ENCODE measurements at places on chromosomes 12 and 14. TPM values are rescaled to one million over a fixed set of nuclear protein-coding genes. Genes with fewer than 3 reads are reported as not detected.

Gene TNS2
- 61.1 TPM for total RNA-seq

Gene CERS5
- 77.0 TPM for total RNA-seq

Gene KLRC2
- total RNA-seq = not detected

Gene UNC79
- 0.33 TPM for total RNA-seq

Gene RCOR1
- 16.7 TPM for total RNA-seq

Gene PLBD1
- total RNA-seq = 0.86 TPM

Gene RBM19
- total RNA-seq = 15.6 TPM

Gene PPP1R1A
- not detected for total RNA-seq

Gene KRT72
- not detected for total RNA-seq

Gene TMCC3
- total RNA-seq = 0.53 TPM

Gene PRKAB1
- total RNA-seq = 12.5 TPM

Gene SOS2
- 20.1 TPM for total RNA-seq

Gene RNFT2
- 6.6 TPM for total RNA-seq

Gene MYBPC1
- total RNA-seq = not detected

Gene CCDC177
- total RNA-seq = not detected

Gene TAMALIN
- 2.7 TPM for total RNA-seq

Gene HOXC13
- not detected for total RNA-seq

Gene AKAP5
- 0.20 TPM for total RNA-seq

Gene PRB2
- total RNA-seq = not detected

Gene SLC22A17
- 31.1 TPM for total RNA-seq

Gene KIF26A
- total RNA-seq = under 0.01 TPM

Gene GDF3
- not detected for total RNA-seq

Gene OR4N2
- not detected for total RNA-seq

Gene NOXRED1
- total RNA-seq = 0.40 TPM

Gene EFS
- 15.0 TPM for total RNA-seq

Gene NTS
- 0.39 TPM for total RNA-seq

Gene NGB
- not detected for total RNA-seq

Gene CD163L1
- total RNA-seq = 2.6 TPM

Gene MAX
- 46.4 TPM for total RNA-seq

Gene AKAP3
- total RNA-seq = 1.7 TPM

Gene OTX2
- total RNA-seq = not detected

Gene GAS2L3
- 11.5 TPM for total RNA-seq

Gene ADAMTS20
- not detected for total RNA-seq

Gene LRTM2
- total RNA-seq = not detected

Gene ZBTB39
- total RNA-seq = 4.5 TPM

Gene KLRC1
- total RNA-seq = not detected

Gene TPH2
- not detected for total RNA-seq

Gene C12orf54
- total RNA-seq = not detected

Gene TBC1D30
- total RNA-seq = 0.33 TPM

Gene MYH6
- total RNA-seq = not detected

Gene GPRC5A
- total RNA-seq = 56.1 TPM

Gene RNASE7
- not detected for total RNA-seq

Gene YY1
- 52.8 TPM for total RNA-seq

Gene LRRC74A
- total RNA-seq = not detected

Gene TIMM9
- 17.3 TPM for total RNA-seq

Gene OVCH1
- total RNA-seq = 0.07 TPM

Gene BDKRB2
- total RNA-seq = 0.73 TPM

Gene RTL1
- total RNA-seq = not detected

Gene CCDC88C
- total RNA-seq = 0.10 TPM

Gene SPIC
- total RNA-seq = not detected

Gene ITFG2
- total RNA-seq = 15.1 TPM

Gene KRT85
- total RNA-seq = not detected

Gene GPR84
- total RNA-seq = 0.07 TPM

Gene TPPP2
- total RNA-seq = not detected

Gene DNAI7
- total RNA-seq = 0.53 TPM

Gene SMIM41
- total RNA-seq = 0.07 TPM

All from smooth muscle cell of the pulmonary artery (primary cell).